ENCODE measurements at places on chromosomes 6 and 20.

DNA sequence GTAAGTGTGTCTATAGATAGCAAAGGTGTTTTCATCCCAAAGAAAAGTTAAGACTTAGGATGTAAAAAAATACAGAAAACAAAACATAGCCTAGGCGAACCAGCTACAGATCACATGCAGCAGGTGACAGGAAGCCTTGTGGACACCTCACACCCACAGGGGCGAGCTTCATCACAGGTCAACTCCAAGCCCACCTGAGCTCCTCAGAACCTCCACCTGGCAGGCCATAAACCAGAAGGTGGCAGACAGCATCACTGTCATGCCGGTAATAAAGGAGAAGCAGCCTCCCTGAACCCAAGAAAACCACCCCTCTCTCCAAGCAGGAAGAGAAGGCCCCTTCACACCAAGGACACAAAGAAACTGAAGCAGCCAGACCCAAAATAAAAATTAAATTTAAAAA, 1.0 kb downstream of the RALGAPA2 start:
- DNase-seq: no peak

- no peak for DNase-seq
These were observed 27.5 kb downstream of the RSPH3 start for GRCh38 chr6:158972241-158973233.

- no peak for DNase-seq
These were observed 603.8 kb downstream of the PRKN start for GRCh38 chr6:162123797-162124196.

- DNase-seq: no peak
These were observed 258.6 kb downstream of the FNDC1 start for GRCh38 chr6:159427771-159428170.

GRCh38 chr20:36277546-36277945, 28.6 kb upstream of the DLGAP4 start:
- DNase-seq: no peak

- DNase-seq: no peak
These were observed 100.9 kb downstream of the RCAN2 start for GRCh38 chr6:46390153-46390876.

DNA sequence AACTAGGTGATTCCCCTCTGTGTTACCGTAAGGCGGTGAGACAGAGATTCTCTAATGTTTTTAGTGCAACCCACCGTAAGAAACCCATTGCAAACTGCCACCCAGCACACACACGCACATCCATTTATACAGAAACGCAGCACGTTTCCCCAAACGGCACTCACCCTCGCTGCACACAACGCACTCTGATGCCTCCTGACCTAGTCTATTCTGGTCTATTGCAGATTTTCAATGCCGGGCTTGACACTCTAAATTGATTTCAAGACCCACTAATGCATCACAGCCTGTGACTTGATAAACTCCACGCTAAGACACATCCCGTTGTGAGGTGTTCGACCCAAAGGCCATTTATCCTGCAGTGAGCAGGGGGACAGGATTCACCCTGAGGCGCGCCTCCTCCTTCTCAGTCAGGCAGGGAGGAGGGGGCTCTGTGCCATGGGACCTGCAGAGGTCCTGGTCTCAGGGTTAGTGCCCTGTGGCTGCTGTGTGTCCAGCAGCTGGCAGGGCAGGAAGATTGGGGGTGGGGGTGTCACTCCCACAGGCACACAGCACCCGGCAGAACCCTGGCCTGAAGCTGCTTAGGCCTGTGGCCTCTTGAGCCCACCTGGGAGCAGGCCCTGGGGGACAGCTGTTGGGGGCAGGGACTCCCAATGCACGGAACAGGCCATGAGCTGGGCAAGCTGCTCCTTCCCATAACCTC, 335.6 kb downstream of the PREX1 start:
- DNase-seq: no peak

GRCh38 chr6:31610968-31611367, 4.1 kb upstream of the AIF1 start:
- no peak for DNase-seq

GRCh38 chr6:133502441-133503335, 261.5 kb downstream of the EYA4 start:
- DNase-seq: no peak

DNA sequence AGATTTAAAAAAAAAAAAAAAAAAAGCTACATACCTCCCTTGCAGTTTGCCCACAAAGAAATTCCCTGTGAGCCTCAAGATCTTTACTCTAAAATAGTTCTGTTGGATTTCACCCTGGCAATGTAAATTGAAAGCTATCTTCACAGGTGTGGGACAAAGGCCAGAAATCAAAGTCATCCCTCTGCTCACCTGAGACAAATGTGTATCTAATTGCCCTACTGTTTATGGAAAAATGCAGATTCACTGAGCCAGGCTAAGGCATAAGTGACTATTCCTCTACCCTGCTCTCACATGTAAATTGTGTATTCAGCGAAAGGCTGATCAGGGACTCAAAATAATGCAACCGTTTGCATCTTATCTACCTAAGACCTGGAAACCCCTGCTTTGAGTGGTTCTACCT, 98.5 kb upstream of the SHLD1 start:
- DNase-seq: no peak

- no peak for DNase-seq
These were observed 8.9 kb downstream of the NFKBIL1 start for GRCh38 chr6:31556307-31556706.

- DNase-seq: no peak
These were observed 10.1 kb upstream of the ITPR3 start for GRCh38 chr6:33610779-33611732.

DNA sequence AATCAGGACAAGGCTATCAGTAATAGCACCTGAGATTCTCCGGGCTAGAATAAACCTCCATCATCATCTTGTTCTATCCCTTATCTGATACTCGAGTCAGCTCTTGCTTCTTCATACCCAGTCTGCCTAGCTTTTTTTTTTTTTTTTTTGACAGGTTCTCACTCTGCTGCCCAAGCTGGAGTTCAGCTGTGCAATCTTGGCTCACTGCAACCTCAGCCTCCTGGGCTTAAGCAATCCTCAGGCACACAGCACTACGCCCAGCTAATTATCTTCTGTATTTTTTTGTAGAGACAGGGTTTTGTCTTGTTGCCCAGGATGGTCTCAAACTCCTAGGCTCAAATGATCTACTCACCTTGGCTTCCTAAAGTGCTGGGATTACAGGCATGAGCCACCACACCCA, 19.5 kb downstream of the SRSF6 start:
- DNase-seq: no peak

DNA sequence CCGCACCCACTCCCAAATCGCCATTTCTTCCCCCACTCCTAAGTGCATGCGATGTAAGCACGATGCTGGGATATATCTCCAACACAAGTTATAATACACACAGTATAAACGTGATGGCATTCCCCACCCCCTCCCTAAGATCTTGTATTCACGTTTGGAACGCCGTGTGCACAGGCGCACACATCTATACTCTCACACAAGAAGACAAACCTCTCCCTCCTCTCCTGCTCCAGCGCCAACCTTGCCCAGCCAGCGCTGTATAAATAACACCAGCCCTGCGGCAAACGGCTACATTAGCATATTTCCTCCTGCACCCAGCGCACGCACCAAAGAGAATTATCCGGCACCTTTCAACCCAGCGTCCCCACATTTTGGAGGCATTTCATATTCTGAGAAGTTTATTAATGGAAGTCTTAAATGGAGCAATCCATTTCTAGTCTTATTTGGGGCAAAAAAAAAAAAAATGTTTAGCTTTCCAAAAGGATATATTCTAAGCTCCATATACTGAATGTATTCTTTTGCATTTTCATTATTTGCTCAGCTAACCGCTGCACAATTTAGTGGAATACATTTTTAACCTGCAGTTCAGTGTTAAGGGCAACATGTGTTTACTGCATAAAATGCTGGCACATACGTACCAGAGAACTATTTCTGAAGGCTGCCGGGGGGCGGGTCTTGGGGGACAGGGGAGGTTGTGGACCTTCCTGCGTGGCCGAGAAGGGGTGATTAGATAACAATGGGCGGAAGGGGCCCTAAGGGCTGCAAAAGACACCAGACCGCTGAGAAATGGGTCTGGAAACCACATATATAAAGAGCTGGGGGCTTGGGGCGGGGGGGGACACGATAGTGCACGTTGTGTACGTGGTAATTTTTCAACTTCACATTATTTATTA, 1.1 kb upstream of the SLC22A23 start:
- DNase-seq: peak; percentile 14

- DNase-seq: no peak
These were observed 170.3 kb upstream of the PDE7B start for GRCh38 chr6:135680964-135681913.

- no peak for DNase-seq
These were observed 53.5 kb downstream of the CARMIL1 start for GRCh38 chr6:25332655-25333071.

DNA sequence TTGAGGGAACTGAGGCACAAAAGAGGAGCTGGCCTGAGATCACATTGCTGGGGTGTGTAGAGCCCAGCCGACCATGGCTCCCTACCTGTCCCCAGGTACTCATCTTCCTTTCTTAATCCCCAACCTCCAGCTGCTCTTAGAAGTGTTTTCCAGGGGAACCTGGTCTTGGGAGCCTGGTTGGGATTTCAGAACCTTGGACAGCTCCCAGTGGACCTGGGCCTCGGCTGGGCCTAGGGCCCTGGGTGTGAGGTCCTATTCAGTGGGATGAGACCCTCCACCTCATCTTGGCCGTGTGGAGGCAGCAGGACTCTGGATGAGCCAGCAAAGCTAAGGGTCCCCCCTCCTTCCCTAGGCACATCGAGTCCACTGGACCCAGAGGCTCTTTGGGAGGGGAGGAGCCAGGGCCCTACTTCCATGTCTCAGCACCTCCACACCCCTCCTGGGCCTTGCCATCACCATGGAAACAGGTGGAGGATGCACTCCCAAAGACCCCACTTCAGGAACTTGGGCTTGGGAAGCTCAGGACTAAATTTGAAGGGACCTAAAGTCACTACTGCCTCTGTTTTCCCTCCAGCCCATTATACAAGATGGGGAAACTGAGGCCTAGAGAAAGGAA, 38.5 kb downstream of the DLGAP4 start:
- no peak for DNase-seq

GRCh38 chr6:104166055-104166668, 693.6 kb downstream of the HACE1 start:
- DNase-seq: no peak

DNA sequence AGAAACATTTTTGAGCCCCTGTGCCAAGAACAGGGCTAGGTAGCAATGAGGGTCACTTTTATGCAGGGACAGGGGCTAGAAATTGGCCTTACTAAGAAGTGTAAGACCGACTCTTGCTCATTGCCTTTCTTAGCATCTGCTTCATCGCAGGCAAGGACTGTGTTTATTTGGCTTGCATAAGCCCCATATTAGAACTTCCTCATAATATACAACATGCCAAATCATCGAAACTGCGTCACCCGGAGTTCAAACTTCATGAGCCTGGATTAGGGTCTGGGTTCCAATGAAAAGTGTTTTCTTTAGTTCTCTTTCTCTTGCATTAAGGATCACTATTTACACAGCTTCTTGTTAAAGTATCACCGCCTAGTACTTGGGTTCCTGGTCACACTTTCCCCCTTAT, 977 bp upstream of the SMAP1 start:
- no peak for DNase-seq

DNA sequence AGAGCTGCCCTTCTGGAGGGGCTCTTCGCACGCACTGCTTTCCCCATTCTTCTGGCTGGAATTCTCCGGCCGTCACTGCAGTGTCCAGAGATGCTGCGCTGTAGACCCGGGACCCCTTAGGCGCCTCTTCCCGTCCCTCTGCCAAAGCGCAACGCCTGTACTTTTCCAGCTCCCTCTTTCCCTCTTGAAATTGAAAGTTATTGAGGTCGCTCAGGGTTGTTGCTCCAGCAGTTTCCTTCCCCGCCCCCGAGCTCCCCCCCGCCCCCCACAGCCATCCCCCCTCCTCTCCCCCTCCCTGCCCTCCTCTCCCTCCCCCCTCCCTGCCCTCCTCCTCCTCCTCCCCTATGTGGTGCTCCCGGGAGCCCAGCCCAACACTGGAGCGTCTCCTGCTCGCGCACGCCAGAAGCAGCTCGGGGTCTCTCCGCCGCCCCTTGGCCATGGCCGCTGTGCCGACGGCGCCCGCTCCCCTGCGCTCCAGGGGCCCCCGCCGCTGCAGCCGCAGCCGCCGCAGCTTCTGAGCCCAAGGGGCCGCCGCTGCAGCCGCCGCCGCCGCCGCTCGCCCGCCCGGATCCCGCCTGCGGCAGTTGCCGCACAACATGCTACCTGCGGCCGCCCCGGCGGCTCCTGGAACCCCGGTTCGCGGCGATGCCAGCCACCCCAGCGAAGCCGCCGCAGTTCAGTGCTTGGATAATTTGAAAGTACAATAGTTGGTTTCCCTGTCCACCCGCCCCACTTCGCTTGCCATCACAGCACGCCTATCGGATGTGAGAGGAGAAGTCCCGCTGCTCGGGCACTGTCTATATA, at the start of gene RSPO3:
RSPO3 (plus strand) TSS at position 374 of the 804 bp plus-strand sequence. CDS start 522 bp downstream, outside the sequence.
- DNase-seq: no peak

DNA sequence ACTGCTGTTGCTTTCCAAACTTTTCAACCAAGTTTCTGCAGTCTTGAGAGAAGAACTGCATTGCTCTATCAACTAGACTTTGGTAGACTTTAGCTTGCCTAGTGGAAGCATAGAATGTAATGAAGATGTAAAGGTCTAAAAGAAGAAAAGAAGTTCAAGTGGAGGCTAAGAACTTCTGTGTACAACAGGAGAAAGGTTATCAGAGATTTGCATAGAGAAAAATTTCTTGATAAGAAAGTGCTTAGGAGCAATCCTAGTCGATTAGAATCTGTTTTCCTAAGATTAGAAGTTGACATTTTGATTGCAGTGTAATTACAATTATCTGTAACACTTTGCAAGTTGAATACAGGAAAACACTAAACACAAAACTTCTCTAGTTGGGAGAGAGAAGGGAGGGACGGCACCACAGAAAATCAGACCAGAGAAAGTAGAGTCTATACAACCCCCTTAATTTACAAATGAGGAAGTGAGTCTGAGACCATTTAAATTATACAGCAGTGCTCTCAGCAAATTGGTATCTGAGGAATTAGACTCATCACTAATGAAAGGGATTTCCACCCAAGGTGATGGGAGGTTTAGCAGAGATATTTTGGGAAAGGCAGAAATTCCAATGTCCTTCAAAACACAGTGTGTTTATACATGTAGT, 194.3 kb upstream of the MARCKS start:
- no peak for DNase-seq

DNA sequence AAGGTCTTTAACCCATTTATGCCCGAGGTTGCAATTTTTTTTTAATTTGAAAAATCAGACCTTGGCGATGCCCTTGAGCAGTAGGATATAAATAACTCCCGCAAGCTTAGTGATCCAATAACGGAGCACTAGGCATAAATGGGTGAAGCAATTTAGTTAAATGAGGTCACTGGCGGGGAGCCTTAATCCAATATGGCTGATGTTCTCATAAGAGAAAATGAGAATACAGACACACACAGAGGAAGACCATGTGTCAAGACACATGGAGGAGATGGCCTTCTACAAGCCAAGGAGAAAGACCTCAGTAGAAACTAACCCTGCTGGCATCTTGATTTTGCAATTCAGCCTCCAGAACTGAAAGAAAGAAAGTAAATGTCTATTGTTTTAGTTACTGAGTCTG, 735 bp downstream of the SIRPG start:
- DNase-seq: no peak
